ENCODE measurements at places on chromosomes 1 and 21. TPM values are rescaled to one million over a fixed set of nuclear protein-coding genes. Genes with fewer than 3 reads are reported as not detected.

Gene IL19
- total RNA-seq, result not detected

Gene SH2D2A
- 245 TPM for total RNA-seq

Gene CYYR1
- total RNA-seq, result not detected

Gene SEMA4A
- total RNA-seq, result 51.5 TPM

Gene OR2L13
- not detected for total RNA-seq

Gene PLA2G2A
- not detected for total RNA-seq

Gene VAV3
- total RNA-seq, result 8.8 TPM

Gene LCE1E
- total RNA-seq, result not detected

Gene POU2F1
- total RNA-seq, result 9.9 TPM

DNA sequence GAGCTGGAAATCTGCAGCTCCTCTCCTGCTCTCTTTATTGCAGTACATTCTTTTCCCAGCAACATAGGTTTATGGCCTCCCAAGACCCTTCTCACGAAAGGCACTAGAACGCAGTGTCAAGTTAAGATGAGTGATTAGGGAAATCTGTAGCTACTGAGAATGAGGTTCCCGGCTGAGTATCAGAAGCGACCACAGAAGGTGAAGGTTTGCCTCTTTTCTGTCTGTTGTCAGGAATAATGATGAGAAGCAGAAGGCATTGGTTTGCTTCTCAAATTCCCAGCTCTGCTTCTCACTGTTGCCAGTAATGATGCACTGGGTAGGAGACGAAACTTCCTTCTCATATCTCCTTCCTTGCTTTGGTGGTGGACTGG, 128.4 kb downstream of the NTMT2 start:
- DNase-seq, result no peak

- no peak for DNase-seq
These were observed 7.6 kb upstream of the DENND1B start for GRCh38 chr1:197782722-197783360.

- DNase-seq, result no peak
These were observed 78.8 kb upstream of the ABCD3 start for GRCh38 chr1:94339206-94339927.

DNA sequence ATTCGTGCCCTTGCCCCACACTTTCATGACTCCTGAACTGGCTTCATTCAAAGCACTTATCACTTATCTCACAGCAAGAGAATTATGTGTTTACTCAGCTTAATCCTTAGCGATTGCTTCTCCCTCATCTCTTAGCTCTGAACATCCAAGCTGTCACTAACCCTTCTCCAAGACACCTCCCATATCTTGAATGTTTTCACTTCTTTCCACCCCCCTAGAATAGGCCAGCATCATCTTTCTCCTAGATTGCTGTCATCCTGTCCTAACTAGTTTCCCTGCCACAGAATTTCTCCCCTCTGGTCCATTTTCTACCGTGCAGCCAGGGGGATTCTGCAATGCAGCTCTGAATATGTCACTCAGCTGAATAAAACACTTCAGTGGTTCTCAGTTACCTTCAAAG, 68.6 kb upstream of the SPATA6 start:
- DNase-seq, result no peak

GRCh38 chr1:66354311-66355201, 179.4 kb upstream of the SGIP1 start:
- no peak for DNase-seq

GRCh38 chr21:42013376-42013775, 3.2 kb upstream of the ZBTB21 start:
- no peak for DNase-seq

DNA sequence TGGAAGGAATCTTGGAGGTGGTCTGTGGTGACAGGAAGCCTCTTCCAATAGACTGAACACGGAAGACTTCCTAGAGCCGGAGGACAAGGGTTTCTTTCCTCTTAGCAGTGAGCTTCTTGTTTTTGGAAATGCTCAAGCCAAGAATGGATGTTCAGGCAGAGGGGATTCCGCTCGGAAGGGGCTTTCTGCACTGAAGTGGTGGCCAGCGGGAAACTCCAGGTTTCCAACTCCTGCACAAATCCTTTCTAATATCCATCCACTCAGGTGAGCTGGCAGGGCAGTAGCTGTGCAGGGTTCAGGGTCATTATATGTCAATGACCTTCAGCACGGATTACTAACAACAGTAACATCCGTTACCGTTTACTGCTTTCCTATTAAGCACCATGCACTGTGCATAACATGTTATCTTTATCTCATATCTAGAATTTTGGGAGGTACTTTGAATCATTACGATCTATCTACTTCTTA, 573 bp upstream of the CPT2 start:
- no peak for DNase-seq

- DNase-seq, result no peak
These were observed 4.4 kb downstream of the TAL1 start for GRCh38 chr1:47227341-47228232.

DNA sequence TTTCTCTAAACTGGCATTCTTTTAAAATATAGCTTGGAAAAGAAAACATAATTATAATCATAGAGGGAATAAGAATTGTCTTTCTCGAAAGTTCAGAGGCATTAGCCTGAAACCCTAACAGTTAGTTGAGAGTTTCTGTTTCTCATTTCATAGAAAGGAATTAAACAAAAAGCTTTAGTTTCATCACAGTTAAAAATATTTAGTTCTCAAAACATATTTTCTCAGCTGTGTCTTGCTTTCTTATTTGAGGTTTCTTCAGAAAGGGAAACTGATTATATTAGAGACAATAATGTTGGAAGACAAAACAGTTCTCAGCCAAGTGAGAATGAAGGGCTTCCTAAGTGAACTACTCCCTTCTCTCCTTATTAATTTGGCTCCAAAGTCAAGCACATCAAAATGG, 75.4 kb upstream of the C1orf105 start:
- no peak for DNase-seq

- DNase-seq, result no peak
These were observed 47.8 kb downstream of the GPR88 start for GRCh38 chr1:100585786-100586185.

- DNase-seq, result no peak
These were observed 7.7 kb downstream of the KANK4 start for GRCh38 chr1:62311473-62311943.

GRCh38 chr1:193457676-193458075, 271.3 kb upstream of the B3GALT2 start:
- DNase-seq, result no peak

- DNase-seq, result no peak
These were observed 1.1 kb downstream of the MRPS6 start for GRCh38 chr21:34074283-34075090.

GRCh38 chr21:43281661-43282357, 113.0 kb downstream of the CRYAA start:
- DNase-seq, result no peak

DNA sequence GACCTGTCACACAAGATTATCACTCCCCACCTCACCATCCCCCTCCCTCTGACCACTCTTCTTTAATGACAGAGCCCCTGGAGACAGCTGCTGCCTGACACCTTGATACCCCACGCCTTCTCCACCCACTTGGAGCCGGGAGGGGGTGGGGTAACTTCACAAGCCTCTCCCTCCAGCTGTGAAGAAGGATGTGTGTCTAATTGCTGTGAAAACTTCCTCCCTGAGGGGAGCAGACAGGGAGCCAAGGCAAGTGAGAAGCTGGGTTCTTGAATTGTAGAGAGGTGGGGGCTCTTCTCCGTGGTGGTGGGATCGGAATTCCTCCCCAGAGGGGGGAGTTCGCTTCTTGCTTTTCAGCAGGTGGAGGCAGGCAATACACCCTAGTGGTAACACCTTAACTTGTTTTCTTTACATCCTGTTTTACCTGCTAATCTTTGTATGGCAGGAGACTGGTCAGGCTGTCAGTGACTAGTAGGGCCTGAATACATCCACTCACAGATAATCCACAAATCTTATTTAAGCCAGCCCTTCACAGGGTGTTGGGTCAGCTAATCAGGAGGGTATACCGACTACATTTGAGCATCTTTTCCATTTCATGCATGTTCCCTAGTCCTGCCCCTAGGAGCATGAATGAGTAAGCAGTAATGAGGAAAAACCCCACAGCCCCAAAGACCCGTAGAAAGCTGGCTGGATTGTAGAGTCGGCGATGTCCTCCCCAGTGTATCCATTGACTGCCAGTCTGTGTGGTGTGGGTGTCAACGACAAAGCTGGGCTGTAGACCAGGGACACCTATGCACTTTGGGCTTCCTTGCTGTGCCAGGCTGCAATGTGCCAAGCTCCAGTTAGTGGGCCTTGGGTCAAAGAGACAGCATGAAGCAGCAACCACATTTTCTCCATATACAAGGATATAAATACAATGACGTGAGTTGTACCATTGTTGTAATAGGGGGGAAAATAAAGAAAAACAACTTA, 57.3 kb downstream of the NFASC start:
- DNase-seq, result no peak

DNA sequence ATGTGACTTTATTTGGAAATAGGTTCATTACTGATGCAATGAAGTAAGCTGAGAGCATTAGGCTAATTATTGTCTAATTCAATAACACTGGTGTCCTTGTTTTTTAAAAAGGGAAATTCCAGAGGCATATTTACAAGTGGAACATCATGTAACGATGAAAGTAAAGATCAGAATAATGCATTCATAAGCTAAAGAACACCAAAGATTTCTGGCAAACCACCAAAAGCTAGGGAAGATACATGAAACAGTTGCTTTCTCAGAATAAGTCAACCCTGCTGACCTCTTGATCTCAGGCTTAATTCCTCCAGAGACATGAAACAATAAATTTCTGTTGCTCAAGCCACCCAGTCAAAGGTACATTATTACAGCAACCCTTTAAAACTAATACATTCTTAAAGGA, 20.3 kb upstream of the IFI16 start:
- no peak for DNase-seq

DNA sequence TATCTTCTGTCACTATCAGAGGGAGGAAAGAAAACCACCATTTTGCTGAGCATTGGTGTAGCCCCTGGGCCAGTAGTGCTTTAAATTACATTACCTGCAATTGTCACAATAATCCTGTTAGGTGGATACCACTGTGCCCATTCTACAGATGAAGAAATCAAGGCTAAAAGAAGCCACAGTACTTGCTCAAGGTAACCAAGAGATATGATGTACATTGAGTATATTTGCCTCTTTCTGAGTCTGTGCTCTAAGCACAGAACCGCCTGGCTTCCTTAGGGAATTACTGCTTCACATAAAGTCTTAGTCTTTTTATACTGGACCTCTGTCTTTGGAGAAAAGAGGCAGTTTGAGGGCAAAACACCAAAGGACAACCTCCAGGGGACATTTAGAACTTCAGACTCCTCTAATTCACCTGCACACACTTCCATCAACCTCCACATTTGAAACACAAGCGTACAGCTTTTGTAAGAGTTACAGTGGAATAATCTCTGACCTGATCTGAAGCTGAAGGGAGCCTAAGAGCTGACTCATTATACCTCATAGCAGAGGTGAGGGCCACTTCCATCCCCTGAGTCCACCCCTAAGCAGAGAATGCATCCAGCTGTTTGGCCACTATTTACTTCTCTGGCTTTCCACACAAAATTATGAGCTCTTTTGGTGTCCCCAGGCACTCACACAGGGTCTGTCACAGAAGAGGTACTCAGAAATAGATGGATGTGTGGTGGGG, 61.8 kb downstream of the PLPP3 start:
- DNase-seq, result no peak

GRCh38 chr1:246891105-246891504, 40.6 kb downstream of the AHCTF1 start:
- no peak for DNase-seq

- DNase-seq, result peak; percentile 50
These were observed 2.7 kb downstream of the MAN1C1 start for GRCh38 chr1:25619101-25619890.

- no peak for DNase-seq
These were observed 2.5 kb upstream of the TRIM67 start for GRCh38 chr1:231159202-231159962.

DNA sequence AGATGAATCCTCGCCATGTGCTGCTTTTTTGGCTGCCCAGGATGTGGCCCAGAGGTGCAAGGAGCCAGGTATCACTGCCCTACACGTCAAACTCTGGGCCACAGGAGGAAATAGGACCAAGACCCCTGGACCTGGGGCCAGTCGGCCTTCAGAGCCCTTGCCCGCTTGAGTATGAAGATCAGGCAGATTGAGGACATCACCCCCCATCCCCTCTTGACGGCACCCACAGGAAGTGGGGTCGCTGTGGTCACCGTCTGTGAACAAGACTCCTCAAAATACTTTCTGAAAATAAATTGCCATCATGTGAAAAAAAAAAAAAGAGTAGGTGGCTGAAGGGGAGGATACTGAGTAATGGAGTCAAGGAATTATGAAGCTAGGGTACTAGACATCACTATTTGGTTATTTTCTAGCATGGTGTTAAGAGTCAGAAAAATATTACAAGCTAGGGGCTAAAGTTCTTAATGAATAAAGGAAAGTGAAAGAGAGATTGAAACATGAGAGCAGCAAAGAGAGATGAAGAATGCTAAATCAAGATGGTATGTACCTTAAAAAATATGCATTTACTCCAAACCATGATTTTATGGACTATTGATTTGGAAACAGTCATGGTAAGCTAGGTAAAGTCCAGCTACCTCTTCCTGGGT, 84.9 kb downstream of the CLEC20A start:
- no peak for DNase-seq

- DNase-seq, result no peak
These were observed 24.7 kb downstream of the ZYG11A start for GRCh38 chr1:52867087-52867863.

DNA sequence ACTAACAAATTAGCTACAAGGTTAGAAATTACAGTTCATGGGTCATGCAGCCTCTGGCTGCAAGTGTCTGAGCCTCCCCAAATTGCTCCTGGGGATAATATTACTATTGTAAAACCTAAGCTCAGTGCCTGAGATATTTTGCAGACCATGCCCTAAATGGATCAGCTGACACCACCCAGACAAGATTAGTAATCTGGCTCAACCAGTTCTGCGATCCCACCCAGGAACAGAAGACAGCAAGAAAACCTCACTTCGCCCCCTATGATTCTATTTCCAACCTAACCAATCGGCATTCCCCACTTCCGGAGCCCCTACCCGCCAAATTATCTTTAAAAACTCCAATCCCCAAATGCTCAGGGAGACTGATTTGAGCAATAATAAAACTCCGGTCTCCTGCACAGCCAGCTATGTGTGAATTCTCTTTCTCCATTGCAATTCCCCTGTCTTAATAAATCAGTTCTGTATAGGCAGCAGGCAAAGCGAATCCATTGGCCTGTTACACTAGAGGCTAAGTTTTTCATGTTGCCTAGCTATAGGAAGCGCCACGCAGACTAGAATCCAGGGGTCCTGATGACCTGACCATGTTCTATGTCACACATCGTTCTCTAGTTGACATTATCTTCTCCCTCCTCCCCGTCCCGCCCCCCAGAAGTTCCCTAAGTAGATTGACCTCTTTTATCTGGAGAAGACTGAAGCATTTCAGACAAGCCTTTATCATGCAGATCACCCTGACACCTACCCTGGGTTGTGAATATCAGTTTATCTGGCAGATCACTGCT, 22.4 kb upstream of the ZFYVE9 start:
- DNase-seq, result no peak

DNA sequence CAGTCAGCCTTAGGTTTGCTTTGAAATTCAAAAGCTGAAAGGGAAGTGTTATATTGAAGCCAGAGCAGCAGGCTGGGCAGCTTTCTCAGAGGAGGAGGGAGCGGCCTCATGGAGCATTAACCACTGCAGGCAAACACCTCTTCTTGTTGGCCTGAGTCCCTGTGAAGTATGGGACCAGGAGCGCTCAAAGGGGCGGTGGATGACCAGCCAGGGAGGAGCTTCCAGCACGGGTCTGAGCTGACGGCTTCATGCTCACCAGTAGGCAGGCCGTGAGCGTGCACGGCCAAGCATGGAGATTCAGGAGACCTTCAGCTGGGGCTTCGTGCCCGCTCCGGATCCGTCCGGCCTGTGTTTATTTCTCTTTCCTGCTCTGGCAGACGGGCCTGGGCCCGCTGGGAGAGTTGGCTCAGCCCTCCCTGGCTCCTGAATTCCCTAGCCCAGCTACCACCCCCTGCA, 245.2 kb downstream of the TRABD2B start:
- no peak for DNase-seq

GRCh38 chr1:218642033-218642948, 297.2 kb downstream of the TGFB2 start:
- DNase-seq, result no peak

Measured in activated T-cell treated with anti-CD3 and anti-CD28 coated beads, Interleukin-2, amount 50 U/mL, for 4 hours (primary cell).